ENCODE measurements at places on chromosomes 3 and 15.

- DNase-seq = no peak
Observed at GRCh38 chr3:144242747-144243146, 271.1 kb downstream of the DIPK2A start.

DNA sequence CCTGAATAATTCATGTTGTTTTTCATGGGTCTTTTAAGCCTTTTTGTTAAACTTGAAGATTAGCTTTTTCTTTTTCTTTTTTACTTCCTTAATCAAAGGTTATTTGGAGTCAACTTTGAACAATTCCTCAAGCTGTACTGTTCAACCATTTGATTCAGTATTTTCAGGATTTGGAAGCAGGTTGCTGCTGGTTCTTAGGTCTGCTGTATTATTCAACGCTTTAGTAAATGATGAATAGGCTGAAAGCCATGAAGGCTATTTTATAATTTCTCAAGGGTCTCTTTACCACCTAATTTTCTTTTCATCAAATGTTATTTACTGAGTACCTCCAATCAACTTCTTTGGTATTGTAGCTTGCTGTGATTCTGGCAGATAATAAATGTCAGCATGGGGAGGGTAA lies 45.8 kb upstream of the KBTBD8 start:
- DNase-seq = no peak

- peak; percentile 63 for DNase-seq
Observed at GRCh38 chr3:189372243-189372642, 200.5 kb downstream of the TPRG1 start.

DNA sequence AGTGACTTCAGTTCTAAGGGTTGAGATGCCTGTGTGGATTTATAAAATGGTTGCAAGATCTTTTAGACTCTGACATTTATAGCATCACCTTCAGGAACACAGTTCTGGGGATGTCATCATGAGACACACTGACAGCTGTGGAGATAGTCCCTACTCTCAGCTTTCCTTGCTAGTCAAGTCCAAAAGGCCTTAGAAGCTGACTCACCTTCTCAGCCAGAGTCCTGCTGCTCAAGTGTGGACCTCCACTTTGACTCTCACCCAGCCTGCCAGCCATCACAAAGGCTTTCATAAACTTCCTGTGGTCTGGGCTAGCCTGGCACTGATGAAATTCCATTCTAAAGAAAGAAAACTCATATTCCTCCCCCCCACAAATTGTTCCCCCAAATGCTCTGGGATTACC lies 44.8 kb downstream of the TMEM39A start:
- DNase-seq = no peak

DNA sequence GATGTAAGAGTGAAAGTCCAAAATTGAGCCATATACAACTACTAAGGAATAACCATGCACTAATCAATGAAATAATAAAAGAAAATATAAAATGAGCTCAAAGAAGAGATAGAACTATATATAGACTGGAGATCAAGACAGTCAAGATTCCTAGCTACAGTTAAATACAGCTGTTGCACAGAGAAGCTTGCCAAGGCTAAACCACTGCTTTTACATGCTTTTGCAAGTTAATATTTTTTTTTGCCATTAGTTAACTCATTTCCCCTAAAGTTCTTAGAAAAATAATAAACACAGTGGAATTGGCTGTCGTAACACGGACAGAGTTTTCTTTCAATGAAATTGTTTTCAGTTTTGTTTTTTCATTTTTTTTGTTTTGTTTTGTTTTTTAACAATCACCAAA lies 123.0 kb downstream of the VGLL3 start:
- DNase-seq = no peak
